ENCODE measurements at places on chromosomes 2 and 18.

DNA sequence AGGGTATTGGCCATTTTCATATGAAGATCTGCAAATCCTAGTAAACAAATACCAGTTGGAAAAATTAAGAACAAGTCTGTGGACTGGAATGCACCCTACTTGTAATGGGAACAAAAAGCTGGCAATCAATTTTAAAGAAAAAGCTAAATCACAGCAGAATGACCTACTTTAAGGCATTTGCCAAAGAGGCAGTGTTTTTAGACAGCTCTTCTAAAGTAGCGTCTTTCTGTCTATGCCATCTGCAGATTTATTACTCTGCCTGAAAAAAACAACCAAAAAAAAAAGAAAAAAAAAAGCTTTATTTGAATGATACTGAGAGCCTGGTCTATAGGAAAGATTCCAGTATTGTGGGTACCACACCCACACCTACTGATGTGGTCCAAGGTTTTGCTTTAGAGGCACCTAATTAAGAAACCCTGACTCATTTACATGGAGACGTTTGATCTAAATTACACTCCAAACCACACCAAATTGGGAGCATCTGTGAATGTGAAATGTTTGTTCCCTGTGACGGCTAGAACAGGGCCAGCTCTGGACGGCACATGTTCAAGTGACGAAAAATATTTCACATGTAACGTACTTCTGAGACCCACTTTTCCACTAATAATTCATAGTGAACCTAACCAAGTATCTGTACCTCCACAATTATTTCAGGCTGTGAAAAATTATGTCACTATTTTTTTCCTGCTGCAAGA, 597.1 kb downstream of the ARHGAP15 start:
- DNase-seq, result no peak

- DNase-seq, result no peak
These were observed 367.4 kb downstream of the NCKAP5 start for GRCh38 chr2:133200684-133201421.

- DNase-seq, result peak; percentile 15
These were observed 456.3 kb downstream of the DLGAP1 start for GRCh38 chr18:3998698-3999333.

GRCh38 chr2:11995456-11995855, 249.0 kb downstream of the LPIN1 start:
- DNase-seq, result no peak

- no peak for DNase-seq
These were observed 45.8 kb upstream of the OTOF start for GRCh38 chr2:26523750-26524149.

Measured in NCI-H2029 (cell line).